Thymus (tissue), 14 donors: ENCODE measurements at places on chromosomes 5 and 9. TPM values are rescaled to one million over a fixed set of nuclear protein-coding genes. Genes with fewer than 3 reads are reported as not detected.

The UNC5A gene
- total RNA-seq: 0.28 TPM

The KCNMB1 gene
- 0.57 TPM for total RNA-seq

The PCDHB5 gene
- total RNA-seq: 0.38 TPM

DNA sequence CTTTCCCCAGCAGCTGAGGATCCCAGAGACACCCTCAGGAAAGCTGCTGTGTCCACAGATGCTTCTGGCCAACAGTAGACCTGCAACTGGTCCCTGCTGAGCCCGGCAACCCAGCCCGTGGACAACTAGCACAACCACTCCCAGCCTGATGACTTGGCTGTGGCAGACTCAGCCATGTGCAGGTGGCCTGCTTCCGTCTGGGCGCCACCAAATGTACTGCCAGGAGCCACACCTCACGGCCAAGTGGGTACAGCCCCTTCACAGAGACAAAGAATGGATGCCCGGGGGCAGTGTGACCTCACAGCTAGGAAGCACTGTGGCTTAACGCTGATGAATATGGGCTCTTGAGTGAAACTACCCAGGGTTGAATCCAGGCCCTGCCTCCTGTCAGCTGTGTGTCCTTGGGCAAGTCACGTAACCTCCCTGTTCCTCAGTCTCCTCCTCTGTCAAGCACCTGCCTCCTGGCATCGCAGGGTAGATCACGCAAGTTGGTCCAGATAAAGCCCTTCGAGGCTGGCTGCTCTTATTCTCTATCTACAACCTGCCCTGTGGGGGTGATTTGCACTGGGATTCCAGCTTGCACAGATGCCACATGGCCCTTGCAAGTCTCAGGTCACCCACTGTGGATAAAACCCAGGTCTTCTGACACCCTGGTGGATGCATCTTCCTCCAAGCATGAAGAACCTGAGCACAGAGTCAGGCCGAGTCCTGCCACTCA lies 225.0 kb downstream of the PBX3 start:
- no peak for DNase-seq

DNA sequence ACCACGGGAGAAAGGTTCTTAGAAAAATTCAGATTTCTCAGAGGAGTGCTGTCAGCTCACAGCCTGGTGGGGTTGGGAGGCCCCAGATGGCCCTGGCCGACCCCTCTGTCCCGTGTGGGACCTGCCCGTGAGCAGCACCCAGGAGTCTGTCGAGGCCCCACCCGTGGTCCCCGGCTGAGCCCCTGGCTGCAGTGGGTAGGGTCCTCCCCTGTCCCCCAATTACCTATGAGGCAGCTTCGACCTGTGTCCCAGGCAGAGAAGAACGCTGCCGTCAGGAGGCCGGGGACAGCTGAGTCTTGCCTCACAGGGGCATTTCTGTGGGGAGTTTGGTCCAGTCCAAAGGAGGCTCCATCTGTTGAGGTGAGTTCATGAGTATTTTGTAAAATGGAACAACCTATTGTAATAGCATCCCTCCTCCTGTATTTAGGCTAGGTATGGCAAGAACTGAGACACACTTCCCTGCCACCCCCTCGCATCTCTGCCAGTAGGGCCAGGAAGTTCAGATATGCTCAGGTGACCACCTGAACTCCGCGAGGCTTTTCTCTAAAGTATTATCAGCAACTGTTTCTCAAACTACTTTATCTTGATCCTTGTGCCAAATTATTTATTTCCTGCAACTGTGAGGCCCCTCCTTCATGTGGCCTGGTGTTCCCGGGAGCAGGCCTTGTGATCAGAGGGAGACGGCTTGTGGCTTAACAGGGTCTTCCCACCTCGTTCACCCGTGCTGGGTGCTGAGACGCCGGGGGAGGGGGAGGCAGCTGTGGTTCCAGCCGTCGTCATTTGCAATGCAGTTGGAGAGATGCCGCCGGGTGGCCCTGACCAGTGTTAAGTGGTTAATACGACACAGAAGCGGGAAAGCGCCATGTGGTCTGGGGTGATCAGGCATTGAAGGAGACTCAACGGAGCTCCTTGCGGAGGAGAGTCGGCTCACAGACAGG lies 1.7 kb downstream of the AHRR start:
- DNase-seq: no peak

- DNase-seq: no peak
These were observed 1.2 kb downstream of the PDE8B start for GRCh38 chr5:77211691-77212047.
